ENCODE measurements at places on chromosomes 1 and 21.

DNA sequence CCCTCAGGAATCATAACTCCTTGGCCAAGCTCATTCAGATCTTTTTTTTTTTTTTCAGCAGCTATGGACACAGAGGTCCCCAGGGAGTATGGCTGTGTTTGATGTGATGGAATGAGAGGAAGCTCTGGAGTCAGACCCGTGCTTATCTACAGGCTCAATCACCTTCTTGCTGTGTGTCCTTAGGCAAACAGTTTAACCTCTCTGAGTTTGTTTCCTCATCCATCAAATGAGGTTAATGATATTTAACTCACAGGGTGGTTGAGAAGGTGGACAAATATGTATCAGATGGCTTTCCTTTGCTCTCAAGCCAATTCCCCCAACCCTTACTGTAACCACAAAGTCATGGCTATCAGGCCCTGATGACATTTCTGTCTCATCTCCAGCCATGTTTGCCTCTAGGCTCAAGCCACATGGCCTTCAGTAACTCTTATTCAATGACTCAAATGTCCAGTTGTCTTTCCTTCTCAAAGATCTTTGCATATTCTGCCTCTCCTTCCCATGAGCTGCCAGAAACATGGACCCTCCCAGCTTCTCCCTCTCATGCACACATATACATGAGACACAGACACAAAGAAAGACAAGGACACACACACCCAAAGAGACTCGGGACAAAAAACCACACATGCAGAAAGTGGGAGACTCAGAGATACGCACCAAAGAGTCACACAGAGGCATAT is 303.5 kb upstream of the KAZN start:
- no peak for DNase-seq

- no peak for DNase-seq
These were observed 766 bp downstream of the AGO4 start for GRCh38 chr1:35808450-35809113.

GRCh38 chr1:28933277-28933676 is 18.9 kb downstream of the EPB41 start:
- no peak for DNase-seq

DNA sequence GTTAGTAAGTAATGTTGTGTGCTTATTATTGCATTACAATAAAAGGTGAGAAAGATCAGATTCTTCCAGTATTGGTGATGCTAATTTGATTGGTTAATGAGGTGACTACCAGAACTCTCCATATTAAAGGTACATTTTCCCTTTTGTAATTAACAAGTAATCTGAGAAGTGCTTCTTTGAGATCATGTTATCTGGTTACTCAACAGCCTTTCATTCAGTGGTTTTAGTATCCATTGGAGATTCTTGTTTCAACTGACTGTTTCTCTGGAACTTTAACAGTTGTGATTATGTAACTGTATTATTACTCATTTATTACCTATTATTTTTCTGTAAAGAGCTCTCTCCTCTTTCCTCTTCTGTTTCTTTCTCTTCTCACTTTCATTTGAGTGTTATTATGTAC is 86.7 kb downstream of the PEX14 start:
- DNase-seq, result no peak

GRCh38 chr1:121518726-121519041 is 333.9 kb downstream of the SRGAP2C start:
- DNase-seq, result no peak

DNA sequence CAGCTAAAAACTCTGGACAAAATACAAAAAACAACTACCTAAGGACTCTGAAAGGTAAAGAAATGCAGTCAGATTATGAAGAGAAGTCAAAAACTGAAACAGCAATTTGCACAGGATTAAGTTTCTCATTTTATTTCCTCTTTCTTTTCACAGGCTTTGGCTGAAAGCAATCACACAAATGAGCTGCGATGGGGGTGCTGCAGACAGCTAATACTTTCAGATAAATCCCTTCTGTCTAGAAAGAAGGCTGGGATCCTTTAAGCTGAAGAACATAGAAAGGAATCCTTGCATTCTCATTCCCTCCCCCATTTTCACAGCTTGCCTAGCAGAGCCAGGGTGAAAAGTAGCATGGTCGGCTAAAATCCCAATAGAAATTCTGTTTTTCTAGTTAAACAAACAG is 32.0 kb upstream of the PRDX6 start:
- no peak for DNase-seq

- DNase-seq, result no peak
These were observed 11.8 kb downstream of the KHDRBS1 start for GRCh38 chr1:32025515-32025914.

DNA sequence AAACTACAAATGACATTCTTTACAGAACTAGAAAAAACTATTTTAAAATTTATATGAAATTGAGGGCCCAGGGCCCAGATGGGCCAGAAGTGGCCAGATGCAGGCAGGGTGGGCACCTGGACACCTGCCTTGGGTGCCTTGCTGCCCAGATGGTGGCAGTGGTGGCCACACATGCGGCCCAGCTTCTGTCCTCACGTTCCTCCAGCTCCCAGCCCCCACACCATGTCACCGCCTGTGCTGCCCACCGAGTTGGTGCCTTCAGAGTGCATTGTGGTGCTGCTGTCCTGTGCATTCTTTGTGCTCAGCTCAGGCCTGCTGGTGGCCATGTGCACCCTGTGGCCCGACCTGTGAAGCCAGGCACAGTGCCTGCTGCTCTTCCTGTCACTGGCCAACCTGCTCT is 216.8 kb upstream of the CXADR start:
- no peak for DNase-seq

DNA sequence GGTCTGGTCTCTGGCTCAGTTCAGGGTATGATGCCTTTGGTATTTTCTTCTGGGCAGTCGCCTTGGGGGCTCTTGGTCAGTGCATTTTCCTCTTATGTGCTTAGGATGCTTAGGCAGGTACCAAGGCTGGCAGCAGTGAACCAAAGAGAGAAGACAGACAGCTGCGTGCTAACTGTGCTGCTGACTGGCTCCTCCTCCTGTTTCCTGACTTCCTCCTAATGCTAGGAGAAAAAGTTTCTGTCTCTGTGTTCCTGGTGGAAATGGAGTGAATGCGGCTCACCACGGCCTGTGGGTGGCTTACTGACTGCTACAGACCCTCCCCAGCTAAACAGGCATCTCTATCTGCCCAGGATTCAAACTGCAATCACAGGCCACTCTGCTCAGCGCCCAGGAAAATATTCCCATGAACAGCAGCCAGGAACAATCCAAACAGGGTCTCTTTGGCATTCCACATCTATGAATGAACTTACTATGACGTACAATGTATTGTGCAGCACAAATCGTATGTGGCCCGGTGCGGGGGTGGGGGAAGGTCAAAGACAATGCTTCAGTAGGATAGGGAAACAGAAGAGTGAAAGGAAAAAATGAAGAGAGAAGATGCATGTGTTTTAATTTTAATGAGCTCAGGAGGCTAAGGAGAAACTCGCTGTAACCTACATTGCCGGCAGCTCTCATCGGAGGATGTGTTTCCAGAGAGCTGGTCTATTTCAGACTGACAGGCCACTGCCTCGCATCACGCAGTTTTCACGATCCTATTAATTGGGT is 2.8 kb downstream of the ABCG1 start:
- no peak for DNase-seq

GRCh38 chr1:154983776-154984466 is 777 bp downstream of the FLAD1 start:
- DNase-seq, result no peak

- DNase-seq, result no peak
These were observed 17.1 kb upstream of the PINK1 start for GRCh38 chr1:20615946-20616846.

DNA sequence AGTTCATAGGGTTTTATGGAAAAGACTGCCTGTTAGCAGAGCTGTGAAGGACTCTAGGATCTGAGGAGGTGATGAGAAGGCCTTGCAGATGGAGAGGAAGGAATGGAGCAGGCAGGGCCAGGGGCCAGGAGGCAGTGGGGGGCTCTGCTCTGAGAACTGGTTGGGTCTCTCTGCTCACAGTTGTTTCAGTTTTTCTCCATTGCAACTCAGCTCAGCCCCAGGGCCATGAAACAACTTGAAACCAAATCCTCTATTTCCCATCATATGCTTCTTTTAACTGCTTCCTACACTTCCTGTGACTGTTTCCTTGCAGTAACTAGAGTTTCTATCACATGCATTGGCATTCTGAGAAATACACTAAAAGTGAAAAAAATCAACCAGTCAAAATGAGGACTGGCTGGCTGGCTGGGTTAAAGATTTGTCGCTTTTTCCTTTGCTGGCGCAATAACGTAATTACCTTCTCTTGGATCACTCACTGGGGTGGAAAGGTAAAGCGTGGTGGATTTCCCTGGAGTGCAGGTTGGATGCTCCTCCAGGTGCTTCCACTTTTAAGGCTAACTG is 172.0 kb downstream of the CDC7 start:
- no peak for DNase-seq

GRCh38 chr1:112304126-112304525 is 91.9 kb upstream of the CTTNBP2NL start:
- DNase-seq, result no peak

DNA sequence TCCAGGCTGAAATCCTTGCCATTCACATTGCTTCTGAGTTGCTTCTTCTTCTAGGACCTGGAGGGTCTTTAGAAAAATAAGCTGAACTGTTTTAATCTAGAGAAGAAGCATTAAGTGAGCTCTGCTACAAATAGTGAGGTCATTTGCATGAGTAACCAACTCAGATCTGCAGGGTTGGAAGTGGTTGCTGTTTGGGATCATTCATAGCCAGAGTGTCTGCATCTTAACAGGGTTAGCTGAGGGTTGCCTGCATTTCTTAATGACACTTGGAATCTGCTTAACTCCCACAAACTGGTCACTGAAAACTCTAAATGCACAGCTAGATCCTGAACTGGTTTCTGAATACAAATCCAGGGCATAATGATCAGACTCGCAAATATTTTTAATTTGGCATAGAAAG is 9.9 kb downstream of the CNIH3 start:
- no peak for DNase-seq

GRCh38 chr21:39503123-39503762 is 51.5 kb downstream of the SH3BGR start:
- no peak for DNase-seq

DNA sequence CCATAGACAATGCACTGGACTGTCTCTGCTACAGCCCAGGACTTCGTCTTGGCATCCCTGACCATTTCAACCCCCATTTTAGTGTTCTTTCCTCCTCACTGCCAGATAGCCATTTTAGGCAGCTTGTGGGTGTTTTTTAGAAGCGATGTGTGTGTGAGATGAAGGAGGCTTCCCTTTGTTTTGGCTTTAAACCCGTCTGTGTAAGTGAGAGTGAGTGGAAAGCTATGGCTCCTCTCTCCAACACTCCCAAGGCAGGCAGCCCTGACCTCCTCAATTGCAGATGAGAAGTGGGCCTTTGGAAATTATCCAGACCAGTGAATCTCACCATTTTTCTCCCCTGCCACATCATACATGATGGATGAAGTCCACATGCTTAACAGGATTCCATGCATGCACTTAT is 70.3 kb upstream of the PGBD5 start:
- DNase-seq, result no peak

Data from stimulated activated CD4-positive, alpha-beta T cell treated with anti-CD3 and anti-CD28 coated beads, Interleukin-1b, Interleukin-23, amount 100 ng/mL, for 1 hour (primary cell).